ENCODE measurements at places on chromosomes 1 and 21. TPM values are rescaled to one million over a fixed set of nuclear protein-coding genes. Genes with fewer than 3 reads are reported as not detected.

TMOD4 gene
- 1.6 TPM for total RNA-seq

HOOK1 gene
- not detected for total RNA-seq

ENAH gene
- 89.2 TPM for total RNA-seq

FCRL6 gene
- total RNA-seq: not detected

RAB25 gene
- not detected for total RNA-seq

FOXD3 gene
- not detected for total RNA-seq

ASPM gene
- 3.9 TPM for total RNA-seq

ERVH48-1 gene
- not detected for total RNA-seq

COL8A2 gene
- total RNA-seq: 38.0 TPM

JMJD4 gene
- 43.3 TPM for total RNA-seq

MPL gene
- total RNA-seq: not detected

CLDN17 gene
- total RNA-seq: not detected

PTGFR gene
- total RNA-seq: 222 TPM

CASZ1 gene
- 0.36 TPM for total RNA-seq

SERTAD4 gene
- 25.7 TPM for total RNA-seq

KCNJ10 gene
- not detected for total RNA-seq

TEDDM1 gene
- not detected for total RNA-seq

C4BPA gene
- not detected for total RNA-seq

C1QTNF12 gene
- total RNA-seq: 1.1 TPM

MYBPH gene
- total RNA-seq: not detected

KMO gene
- total RNA-seq: 0.49 TPM

CACNA1S gene
- not detected for total RNA-seq

TRIM67 gene
- under 0.01 TPM for total RNA-seq

S100A5 gene
- not detected for total RNA-seq

ZBED6 gene
- 55.2 TPM for total RNA-seq

GJB5 gene
- total RNA-seq: not detected

SLC16A4 gene
- total RNA-seq: 60.5 TPM

TMPRSS3 gene
- total RNA-seq: not detected

SLAMF9 gene
- total RNA-seq: not detected

PTPN7 gene
- total RNA-seq: not detected

SLC30A10 gene
- total RNA-seq: not detected

PCSK9 gene
- 14.8 TPM for total RNA-seq

LRRC39 gene
- 0.65 TPM for total RNA-seq

LRRIQ3 gene
- 0.65 TPM for total RNA-seq

PIK3C2B gene
- 1.9 TPM for total RNA-seq

SLC25A34 gene
- total RNA-seq: 0.65 TPM

TTC22 gene
- total RNA-seq: not detected

VASH2 gene
- not detected for total RNA-seq

GRHL3 gene
- not detected for total RNA-seq

FCRL2 gene
- not detected for total RNA-seq

HMCN1 gene
- total RNA-seq: 427 TPM

CDC42 gene
- 432 TPM for total RNA-seq

TPM3 gene
- total RNA-seq: 350 TPM

AKR7A3 gene
- total RNA-seq: 1.1 TPM

GBP7 gene
- total RNA-seq: not detected

FCRL5 gene
- not detected for total RNA-seq

MARK1 gene
- total RNA-seq: 3.5 TPM

BARHL2 gene
- not detected for total RNA-seq

TPTE gene
- total RNA-seq: not detected

TNNI3K gene
- total RNA-seq: not detected

NBPF4 gene
- not detected for total RNA-seq

SLC9C2 gene
- total RNA-seq: not detected

RYR2 gene
- total RNA-seq: not detected

SUCO gene
- 41.3 TPM for total RNA-seq

S100A10 gene
- total RNA-seq: 54.0 TPM

MDM4 gene
- 36.9 TPM for total RNA-seq

HSPB7 gene
- total RNA-seq: 22.2 TPM

Data from hair follicle dermal papilla cell (primary cell).